ENCODE measurements at places on chromosomes 3 and 15.

DNA sequence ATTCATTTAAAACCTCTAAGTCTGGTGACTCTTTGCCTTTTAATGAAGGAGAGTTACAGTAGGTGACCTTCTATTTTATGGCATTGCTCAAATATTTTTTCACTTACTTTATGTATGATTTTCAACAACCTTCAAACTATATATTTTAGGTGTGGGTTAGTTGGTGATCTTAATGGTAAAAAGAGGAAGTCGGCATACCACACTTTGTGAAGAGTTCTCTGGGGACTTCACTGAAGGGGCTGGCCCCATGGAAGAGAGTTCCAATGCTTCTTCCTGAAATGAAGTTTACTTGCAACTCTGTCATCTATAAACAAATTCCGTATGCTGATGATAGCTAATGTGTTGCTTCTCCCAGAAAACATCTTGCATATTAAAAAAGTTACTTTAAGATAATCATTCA lies 647.0 kb upstream of the SGO1 start:
- no peak for DNase-seq

DNA sequence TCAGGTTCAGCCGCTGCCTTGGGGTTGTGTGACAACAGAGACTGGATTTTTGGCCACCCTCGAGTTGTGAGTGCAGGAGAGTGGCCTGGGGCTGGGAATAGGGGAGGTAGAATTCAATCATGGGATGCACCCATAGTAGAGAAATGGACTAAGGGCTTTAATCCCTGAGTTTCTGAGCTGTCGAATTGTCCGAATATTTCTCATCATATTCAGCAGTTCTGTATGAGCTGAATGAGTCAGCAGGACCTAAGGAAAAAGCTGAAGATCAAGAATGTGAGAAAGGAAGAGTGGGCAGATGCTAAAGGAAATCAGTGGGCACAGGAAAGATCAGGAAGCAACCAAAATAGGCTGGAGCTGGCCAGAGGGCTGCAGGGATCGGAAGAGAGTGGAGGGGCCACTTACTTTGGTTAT lies 44.4 kb upstream of the SACM1L start:
- no peak for DNase-seq

- no peak for DNase-seq
These were observed 106.7 kb upstream of the TNIK start for GRCh38 chr3:171566803-171567422.

GRCh38 chr15:35874260-35874905 lies 328.4 kb upstream of the DPH6 start:
- no peak for DNase-seq

GRCh38 chr15:41904541-41905005 lies 10.7 kb upstream of the SPTBN5 start:
- DNase-seq = peak; percentile 58

- DNase-seq = no peak
These were observed 1.7 kb downstream of the P2RY14 start for GRCh38 chr3:151276687-151277042.

- no peak for DNase-seq
These were observed 66.8 kb upstream of the HACD2 start for GRCh38 chr3:123651449-123652341.

DNA sequence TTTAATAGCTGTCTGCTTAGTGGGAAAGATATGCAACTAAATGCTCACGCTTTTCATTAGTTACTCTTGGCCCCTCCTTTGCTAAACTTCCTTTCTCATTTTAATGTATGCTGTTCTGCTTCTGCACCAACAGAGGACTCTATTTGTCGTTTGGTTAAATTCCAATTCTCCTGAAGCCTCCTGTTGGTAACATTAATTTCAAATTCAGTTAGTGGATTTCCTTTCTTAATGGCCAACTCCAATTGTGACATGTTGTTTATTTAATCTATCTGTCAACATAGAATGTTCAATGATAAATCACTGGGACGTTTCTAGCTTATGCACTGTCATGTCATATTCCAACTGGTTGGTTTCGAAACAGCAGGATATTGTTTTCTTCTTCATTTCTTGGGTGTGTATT lies 467.4 kb upstream of the BCHE start:
- DNase-seq = no peak

DNA sequence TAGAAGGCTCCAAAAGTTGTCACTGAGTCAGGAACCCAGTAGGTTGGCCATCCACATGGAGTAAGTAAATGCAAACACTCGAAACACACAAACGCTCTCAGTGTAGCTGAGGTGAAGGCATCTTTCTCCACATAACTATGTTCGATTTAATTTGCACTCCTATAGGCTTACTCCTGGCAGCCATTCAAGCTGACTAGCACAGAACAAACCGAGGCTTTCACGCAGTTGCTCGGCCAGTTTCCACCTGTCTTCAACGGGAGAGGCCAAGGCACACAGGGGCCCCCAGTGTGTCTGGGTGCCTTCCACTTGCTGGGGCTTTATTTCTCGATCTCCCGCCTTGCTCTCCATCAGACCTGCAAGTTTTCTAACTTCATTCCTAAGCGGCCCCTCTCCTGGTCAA lies 18.9 kb downstream of the RGMA start:
- no peak for DNase-seq

DNA sequence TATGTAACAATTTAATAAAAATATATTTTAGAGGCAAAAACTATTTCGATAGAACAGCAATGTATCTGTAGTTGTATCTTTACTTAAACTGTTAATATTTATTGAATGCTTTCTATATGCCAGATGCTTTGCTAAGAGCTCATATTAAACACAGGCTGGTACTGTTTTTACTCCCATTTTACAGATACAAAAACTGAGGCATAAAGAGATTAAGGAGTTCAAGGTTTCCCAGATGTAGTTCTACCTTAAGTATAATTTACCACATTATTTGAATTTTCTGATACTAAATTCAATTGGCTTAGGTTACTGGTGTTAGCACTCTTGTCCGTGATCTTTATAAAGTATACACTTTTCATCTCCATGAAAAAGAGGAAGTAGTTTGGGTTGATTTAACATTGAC lies 149.8 kb downstream of the ROBO2 start:
- no peak for DNase-seq

- no peak for DNase-seq
These were observed 207.9 kb upstream of the COL8A1 start for GRCh38 chr3:99430348-99431134.

DNA sequence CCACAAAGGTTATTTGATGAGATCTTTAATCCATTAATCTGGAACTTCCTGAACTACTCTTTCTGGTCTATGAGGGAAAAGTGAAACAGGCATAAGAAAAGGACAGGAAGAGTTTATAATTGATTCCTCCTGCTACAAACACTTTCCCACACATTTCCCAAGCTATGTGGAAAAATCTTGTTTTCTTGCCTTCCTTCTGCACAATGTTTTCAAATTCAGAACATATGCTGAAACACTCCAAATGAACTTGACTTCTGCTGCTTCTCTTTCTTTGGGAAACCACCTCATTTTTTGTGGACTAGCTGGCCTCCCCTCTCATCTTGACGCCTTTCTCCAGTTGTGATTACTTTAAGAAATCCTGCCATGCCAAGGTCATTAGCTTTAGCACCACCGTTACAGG lies 100.7 kb upstream of the PTPRG start:
- DNase-seq = no peak

GRCh38 chr3:155093261-155093660 lies 13.1 kb downstream of the MME start:
- no peak for DNase-seq

GRCh38 chr3:170471149-170471548 lies 52.5 kb downstream of the CLDN11 start:
- DNase-seq = no peak

DNA sequence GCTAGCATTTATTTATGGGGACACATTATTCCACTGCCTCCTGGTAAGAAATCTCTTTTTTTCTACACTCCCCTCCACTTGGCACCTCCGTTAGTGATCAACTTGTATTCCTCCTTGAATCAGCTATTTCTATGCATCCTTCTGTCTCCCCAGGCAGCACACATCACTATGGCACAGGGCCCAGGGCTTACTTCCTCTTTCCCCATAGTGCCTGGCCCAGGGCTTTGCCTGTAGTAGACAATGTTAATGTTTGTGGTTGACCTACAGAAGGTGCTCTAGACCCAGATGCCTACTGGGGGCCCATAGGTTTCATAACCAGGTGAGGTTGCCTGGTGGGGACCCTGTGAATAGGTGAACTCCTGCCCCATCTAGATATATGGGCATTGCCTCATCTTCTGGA lies 44.9 kb downstream of the EPHB1 start:
- DNase-seq = no peak

GRCh38 chr3:180253283-180253682 lies 216.5 kb upstream of the PEX5L start:
- no peak for DNase-seq

- no peak for DNase-seq
These were observed 96.0 kb upstream of the PHLDB2 start for GRCh38 chr3:111763001-111763471.

DNA sequence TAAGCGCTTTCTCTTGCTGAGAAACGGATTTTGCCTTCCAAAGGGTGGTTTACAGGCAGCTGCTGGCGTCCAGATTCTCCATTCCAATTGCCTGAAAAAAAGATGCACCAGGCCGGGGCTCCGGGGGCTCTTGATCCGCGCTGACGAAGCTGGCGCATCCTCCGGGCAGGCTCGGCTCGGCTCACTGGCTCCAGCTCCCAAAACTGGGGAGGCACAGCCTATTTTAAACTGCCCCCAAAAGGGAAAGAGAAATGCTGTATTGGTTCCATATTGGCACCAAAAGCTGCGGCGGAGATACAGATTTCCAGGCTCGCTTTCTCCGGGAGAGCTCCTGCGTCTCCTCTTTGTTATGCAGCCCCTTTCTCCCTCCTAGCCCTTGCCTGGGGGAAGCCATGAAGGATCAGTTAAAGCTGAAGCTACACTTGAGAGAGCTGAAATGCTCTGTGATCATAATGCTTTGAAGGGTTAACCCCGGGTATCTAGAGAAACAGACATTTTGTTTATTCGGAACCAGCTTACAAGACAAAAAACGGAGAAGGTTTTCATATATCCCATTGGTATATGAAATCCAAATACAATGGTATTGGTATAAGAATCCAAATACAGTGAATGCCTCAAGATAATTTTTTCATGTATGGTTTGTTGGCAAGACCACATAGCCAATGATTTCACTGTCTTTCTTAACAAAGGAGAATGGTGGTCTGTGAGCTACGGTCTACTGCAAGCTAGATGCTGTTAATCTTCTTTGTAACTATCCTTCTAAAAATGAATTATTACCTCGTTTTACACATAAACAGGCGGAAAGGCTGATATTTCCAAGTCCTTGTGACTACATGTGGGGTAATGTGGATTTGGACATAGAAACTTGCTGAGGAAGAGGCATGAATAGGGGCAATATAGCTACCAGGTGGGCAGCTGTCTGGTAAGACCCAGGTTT lies 693 bp downstream of the CD200 start:
- DNase-seq = no peak

- no peak for DNase-seq
These were observed 56.0 kb downstream of the FRMD4B start for GRCh38 chr3:69329892-69330291.

DNA sequence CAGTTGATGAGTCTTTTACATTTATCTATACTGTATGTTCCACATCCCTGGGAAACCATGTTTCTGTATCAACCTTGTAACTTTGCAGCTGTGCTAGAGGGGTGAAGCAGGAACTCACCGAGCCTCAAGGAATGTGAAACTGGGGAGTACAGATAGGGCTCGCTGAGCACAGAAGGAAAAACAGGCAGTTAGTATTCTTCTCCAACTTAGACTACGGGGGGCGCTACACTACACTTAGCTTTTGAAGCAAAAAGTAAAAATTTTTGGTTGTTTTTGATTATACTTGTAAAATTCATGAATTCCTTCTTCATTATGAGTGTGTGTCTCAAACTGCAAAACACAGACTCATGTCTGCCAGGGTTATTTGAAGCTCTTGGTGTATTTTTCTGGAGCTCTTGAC lies 132.7 kb upstream of the RGMA start:
- DNase-seq = no peak

DNA sequence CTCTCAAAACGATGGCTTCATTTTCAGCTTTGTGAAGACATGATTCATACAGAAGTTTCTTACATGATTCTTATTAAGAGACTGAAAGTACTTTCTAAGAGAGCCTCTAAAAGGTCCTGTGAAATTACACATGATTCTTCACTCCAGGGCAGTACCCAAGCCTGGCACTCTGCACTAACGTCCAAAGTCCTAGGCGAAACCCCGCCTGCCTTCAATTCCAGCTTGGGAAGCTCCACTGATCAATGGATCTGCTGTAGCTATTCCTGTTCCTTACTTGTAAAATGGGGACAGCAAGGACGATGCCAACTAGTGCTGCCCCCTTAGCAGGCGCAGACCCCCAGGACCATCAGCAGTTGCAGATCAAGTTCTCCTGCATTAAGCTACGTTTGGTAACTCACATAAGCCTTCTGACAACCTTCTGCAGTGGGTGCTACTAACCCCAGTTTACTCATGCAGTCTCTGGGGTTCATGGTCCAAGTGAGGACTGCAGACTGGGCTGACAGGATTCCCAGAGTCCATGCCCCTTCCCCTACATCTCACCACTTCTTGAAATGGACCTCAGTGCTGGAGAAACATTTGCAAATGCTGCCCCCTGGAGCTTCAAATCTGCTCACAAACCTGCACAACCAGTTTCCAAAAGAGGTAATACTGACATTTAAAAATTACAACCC lies 10.6 kb downstream of the CHCHD4 start:
- DNase-seq = no peak

- DNase-seq = no peak
These were observed 3.5 kb downstream of the PDE8A start for GRCh38 chr15:84985158-84985557.

- DNase-seq = no peak
These were observed 48.0 kb downstream of the ARHGEF26 start for GRCh38 chr3:154168998-154169795.

DNA sequence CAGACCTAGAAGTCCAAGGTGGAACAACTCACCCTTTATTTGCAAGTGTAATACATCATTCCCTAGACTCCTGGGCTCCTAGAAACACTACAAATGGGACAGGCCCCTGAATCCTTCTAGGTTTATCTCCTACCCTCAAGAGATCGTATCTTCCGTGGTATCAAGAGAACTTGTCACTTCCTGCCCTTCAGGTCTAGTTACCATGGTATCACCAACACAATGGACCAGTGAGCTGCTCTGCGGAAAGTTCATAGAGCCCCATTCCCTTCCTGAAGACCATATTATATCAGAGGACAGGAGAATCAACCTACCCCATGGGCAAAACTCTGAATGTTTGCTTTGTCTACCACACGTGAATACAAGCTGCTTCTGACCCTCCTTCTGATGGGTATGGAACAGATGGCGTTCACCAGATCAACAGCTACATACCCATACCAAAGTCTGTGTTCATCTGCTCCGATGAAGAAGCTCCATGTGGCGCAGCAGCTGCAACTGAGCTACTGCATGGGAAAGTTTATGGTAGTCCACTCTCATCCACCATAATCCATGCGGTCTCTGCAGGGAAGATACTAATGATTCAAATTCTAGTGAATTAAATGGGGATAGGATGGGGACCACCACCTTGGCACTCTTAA lies 84.6 kb upstream of the KLF13 start:
- DNase-seq = no peak

DNA sequence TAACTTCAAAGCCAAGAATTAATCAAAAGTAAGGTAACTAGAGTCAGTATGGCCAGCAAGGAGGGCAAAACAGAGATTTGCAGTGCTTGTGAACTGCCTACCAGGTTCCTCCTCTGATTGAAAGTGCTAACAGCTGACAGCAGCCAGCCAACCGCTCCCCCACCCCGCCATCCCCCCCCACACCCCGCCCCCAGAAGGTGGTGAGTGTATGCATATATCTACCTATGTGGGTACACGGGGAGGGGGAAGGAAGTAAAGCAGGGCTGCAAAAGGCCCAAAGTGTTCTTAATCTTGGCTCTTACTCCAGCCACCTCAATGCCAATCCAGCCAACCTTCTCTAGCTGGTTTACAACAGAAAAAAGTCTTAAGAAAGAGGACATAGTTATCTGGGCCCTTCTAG lies 50.7 kb downstream of the RAF1 start:
- DNase-seq = peak; percentile 6
